ENCODE measurements at places on chromosomes 6 and 20. TPM values are rescaled to one million over a fixed set of nuclear protein-coding genes. Genes with fewer than 3 reads are reported as not detected.

The HSF2 gene
- 7.8 TPM for polyA plus RNA-seq

- DNase-seq, result no peak
Observed at GRCh38 chr20:40848096-40848495, 159.1 kb upstream of the MAFB start.

DNA sequence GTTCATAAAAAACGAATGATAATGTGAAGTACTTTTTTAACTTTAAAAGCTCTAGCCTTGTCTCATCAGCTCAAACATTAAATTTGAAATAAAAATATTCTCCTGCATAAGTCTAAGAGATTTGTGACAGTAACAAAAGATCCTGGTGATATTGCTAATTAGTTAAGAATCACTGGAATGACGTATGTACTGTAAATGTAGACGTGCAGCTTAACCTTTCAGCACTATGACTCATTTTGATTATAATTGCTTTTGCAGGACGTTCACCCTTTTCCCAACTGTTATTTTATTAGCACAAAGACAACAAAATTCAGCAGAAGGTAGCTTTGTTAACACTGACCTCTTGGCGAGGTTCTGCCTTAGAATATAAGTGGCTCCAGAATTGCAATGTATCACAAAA, 68.6 kb downstream of the TENT5A start:
- DNase-seq, result no peak

- DNase-seq, result no peak
Observed at GRCh38 chr6:2147766-2148448, 97.5 kb downstream of the GMDS start.

- DNase-seq, result no peak
Observed at GRCh38 chr6:52577778-52578463, 1.1 kb upstream of the TRAM2 start.

GRCh38 chr6:140546640-140547039, 1172.2 kb upstream of the CITED2 start:
- no peak for DNase-seq

The GATA5 gene
- polyA plus RNA-seq, result 6.9 TPM

GRCh38 chr6:136095986-136096385, 154.1 kb downstream of the MTFR2 start:
- no peak for DNase-seq

- DNase-seq, result no peak
Observed at GRCh38 chr6:127496471-127496870, 22.7 kb downstream of the MTCL3 start.

The RTN4IP1 gene
- 19.3 TPM for polyA plus RNA-seq

The F13A1 gene
- polyA plus RNA-seq, result 28.9 TPM

The OVOL2 gene
- polyA plus RNA-seq, result 4.1 TPM

All from kidney (tissue), 22 donors.